ENCODE measurements at places on chromosomes 11 and 22. TPM values are rescaled to one million over a fixed set of nuclear protein-coding genes. Genes with fewer than 3 reads are reported as not detected.

GRCh38 chr11:659532-660085 lies 22.5 kb downstream of the DRD4 start:
- no peak for DNase-seq

DNA sequence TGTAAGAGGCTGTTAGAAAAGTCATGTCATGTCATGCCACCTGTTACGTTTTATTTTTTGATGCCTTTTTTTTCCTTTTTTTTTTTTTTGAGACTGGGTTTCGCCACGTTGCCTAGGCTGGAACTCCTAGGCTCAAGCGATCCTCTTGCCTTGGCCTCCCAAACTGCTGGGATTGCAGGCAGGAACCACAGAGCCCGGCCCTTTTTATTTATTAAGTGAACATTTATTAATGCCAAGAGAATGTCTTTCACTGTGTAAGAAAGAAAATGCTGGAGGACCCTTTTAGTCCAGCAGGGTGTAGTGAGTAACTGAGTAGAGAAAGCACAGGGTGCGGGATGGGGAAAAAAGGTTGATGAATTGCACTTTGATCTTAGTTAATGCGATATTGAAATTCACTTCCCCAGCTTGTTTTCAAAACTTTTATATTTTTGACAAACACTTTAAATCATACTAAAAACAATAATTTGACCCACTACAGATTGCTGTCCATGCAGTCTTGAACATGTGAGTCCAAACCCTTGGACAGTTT lies 2.3 kb upstream of the XBP1 start:
- DNase-seq = no peak

DNA sequence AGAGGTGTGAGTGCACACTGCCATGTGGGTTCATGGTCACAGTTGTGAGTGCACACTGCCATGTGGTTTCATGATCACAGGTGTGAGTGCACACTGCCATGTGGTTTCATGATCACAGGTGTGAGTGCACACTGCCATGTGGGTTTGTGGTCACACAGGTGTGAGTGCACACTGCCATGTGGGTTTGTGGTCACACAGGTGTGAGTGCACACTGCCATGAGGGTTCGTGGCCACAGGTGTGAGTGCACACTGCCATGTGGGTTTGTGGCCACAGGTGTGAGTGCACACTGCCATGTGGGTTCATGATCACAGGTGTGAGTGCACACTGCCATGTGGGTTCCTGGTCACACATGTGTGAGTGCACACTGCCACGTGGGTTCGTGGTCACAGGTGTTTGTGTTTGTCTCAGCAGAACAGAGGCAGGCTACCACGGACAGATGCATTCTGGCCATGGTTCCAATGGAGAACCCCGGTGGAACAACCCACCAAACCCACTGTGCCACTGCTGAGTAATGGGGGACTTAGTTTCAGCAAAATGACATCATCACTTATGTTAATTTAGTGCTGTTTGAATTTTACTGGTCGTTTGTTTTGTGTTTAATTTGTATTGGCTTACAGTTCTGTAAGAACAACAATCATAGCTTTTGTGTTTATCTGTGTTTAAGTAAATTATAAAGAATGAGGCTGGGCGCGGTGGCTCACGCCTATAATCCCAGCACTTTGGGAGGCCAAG lies 57.2 kb downstream of the RPS6KA4 start:
- DNase-seq = no peak

CCDC15 gene
- polyA plus RNA-seq = 4.4 TPM

GRCh38 chr11:33375688-33376311 lies 118.6 kb downstream of the HIPK3 start:
- no peak for DNase-seq

GRCh38 chr11:73248526-73249185 lies 23.5 kb upstream of the P2RY6 start:
- DNase-seq = no peak

KRTAP5-9 gene
- polyA plus RNA-seq = not detected

- DNase-seq = no peak
These were observed 2.2 kb downstream of the CD59 start for GRCh38 chr11:33733980-33734379.

GRCh38 chr22:35446365-35446764 lies 46.4 kb downstream of the MCM5 start:
- DNase-seq = no peak

PKNOX2 gene
- 24.9 TPM for polyA plus RNA-seq

PIWIL4 gene
- polyA plus RNA-seq = 3.8 TPM
